ENCODE measurements at places on chromosomes 6 and 20. TPM values are rescaled to one million over a fixed set of nuclear protein-coding genes. Genes with fewer than 3 reads are reported as not detected.

GRCh38 chr20:30815577-30816181 lies 441.8 kb upstream of the DEFB115 start:
- DNase-seq = no peak

GRCh38 chr20:40643891-40644290 lies 45.1 kb downstream of the MAFB start:
- no peak for DNase-seq

DNA sequence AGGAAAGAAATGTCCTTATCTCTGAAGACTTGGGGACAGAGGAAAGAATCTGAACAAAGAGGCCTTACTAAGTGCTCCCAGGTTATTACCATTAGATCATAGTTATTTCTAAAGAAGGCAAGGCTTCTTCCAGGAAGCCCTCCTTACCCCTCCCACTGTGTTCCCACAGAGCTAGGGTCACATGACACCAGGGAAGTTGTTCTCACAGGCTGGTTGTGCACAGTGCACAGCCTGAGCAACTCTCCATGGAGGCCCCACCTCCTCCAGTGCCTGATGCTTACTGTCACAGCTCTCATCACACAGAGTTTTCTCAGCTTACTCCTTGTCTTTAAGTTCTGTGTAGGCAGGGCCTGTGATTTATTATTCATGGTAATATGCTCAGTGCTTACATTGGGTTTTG lies 68.9 kb upstream of the SCGN start:
- no peak for DNase-seq

GRCh38 chr6:25442898-25443297 lies 163.7 kb downstream of the CARMIL1 start:
- DNase-seq = no peak

DNA sequence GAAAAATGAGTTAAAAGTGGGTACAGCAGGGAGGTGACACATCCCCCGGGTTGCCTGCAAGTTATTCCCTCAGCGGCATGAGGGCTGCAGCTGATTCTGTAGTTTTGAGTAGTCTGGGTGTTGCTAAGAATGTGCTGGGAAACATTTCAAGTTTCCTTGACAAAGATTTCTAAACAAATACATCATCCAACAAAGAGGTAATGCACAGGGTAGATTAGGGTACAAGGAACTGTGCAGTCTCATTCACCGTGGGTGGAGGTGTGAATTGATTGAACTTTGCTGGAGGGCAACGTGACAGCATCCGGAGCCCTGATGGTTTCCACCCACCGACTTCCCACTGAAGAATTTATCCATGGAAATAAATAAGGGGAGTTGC lies 21.8 kb downstream of the CASS4 start:
- DNase-seq = no peak

Gene NKAIN4
- 14.2 TPM for total RNA-seq

DNA sequence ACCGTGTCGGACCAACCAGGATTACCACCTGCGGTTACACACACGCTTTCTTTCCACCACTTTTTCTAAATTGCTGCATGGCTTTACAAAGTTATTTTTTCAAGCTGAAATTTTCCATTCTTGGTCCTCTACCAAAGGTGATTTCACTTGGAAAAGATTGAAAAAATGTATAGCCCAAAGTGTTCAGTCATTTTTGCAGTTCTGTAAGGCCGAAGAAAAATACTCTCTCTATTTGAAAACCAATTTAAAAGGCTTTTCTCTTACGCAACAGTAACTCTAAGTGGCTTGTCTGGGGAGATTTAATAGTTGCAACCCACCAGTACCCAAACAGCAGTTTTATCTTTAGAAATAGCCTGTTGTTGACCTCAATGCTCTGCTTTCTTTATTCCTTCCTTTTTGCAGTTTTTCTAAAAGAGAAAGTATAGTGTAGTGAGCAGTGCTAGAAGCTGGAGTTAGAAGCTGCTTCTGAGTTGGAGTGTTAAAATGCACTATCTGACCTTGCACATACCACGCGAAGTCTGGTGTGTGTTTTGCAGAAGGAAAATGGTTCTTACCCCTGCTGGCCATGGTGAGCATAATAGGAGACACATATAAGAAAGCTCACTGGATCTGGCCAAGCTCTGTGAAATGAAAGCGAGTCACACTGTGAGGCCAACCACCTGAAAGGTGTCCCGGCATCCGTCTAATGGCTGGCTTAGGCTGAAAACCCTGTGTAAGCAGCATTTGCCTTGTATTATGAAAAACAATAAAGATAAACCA lies 271.6 kb upstream of the PRND start:
- DNase-seq = no peak

GRCh38 chr6:49453221-49453620 lies 9.8 kb downstream of the MMUT start:
- no peak for DNase-seq

Gene LAMA4
- 19.2 TPM for total RNA-seq

- no peak for DNase-seq
Observed at GRCh38 chr6:147991961-147992360, 350.7 kb upstream of the SASH1 start.

GRCh38 chr6:143058987-143059386 lies 1.7 kb upstream of the AIG1 start:
- no peak for DNase-seq

- DNase-seq = no peak
Observed at GRCh38 chr20:37690626-37691369, 3.0 kb upstream of the CTNNBL1 start.

GRCh38 chr20:1943275-1944002 lies 48.2 kb downstream of the SIRPA start:
- no peak for DNase-seq

DNA sequence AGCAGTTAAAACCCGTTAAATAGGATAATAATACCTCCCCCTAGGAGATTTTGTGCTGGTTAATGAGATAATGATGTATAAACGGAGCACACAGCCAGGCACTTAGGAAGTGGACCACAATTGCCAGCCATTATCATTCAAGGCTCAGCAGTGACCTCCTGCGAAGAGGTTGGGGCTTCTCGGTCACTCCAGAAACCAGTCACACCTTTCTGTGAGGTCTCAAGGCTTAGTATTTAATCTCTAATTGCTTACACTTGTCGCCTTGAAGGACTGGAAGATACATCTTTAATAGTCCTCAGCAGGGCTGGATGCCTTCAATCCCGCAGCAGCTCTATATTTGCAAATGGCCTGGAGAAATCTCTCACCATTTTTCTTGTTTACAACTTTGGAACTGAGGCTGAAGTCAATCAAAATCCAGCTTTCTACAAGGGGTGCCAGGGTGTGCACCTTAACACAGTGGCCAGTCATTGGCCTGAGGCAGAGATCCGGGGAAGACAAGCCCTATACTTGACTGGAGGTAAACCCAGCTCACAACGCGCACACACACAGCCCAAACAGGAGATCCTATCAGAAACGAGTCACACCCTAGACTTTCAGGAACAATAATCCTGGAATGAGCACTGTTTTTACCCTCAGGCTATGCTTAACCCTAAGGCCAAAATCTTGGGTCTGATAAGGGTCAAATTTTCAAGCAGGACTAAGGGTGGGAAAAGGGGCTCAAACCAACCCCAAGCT lies 1.2 kb downstream of the POU5F1 start:
- DNase-seq = no peak

DNA sequence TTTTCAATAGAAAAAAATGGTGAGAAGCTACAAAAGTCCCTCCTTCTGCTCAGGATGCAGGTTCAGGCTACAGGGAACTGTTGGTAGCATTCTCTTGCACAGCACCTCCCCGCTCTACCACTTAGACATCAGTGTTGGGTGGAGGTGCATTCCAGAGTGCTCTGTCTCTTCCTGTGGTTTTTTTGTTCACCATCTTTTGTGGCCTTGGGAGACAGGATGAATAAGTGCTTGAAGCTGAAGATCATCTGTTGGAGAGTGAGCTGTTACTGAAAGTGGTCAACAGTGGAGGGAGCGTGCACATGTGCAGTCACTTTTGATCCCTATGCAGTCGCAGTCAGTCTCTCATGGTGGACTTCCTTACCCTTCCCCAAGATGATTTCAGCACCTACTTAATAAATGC lies 16.6 kb upstream of the BTBD3 start:
- no peak for DNase-seq

GRCh38 chr20:62305149-62305764 lies 2.5 kb downstream of the ADRM1 start:
- DNase-seq = no peak

- DNase-seq = no peak
Observed at GRCh38 chr6:17602888-17603287, 2.8 kb downstream of the FAM8A1 start.

GRCh38 chr6:16146527-16146955 lies 17.7 kb downstream of the MYLIP start:
- DNase-seq = no peak

DNA sequence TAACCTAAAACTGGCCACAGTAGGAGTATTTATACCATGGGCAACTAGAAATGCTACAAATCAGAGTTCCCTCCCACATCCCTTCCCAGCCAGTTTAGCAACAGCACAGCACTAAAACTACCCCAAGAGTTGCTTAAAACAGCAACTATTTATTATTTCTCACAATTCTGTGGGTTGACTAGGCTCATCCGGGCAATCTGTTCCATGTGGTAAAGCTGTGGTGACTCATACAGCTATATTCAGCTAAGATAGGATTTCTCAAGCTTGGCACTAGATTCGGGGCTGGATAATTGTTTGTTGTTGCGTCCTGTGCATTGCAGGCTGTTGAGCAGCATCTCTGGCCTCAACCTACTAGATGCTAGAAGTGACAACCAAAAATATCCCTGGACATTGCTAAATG lies 8.6 kb upstream of the HECA start:
- DNase-seq = peak; percentile 56

DNA sequence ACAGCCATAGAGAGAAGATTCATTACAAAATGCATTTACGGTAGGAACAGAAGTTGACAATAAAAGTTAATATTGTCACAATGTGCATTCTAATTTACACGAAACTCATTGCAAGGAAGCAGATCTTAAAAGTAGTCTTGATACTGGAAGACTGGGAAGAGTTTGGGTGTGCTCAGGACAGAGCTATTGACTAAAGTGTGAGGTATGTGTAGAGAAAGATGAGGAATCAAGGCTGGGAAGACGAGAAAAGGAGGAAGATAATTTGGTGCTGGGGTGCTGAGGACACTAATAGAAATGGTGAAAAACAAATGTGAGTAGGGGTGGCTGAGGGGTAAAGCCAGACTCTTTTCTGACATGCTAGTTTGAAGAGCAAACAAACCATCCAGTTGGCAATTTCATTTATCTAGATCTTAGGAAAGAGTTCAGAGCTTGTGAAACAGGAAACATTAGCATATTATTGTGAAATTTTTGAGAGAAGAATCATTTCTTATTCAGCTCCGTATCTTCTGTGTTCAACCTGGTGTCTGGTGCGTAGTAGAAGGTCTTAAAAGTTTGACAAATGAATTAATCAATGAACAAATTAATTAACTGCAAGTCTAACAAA lies 72.7 kb downstream of the ELOVL4 start:
- no peak for DNase-seq

Gene SAMD5
- 17.6 TPM for total RNA-seq

DNA sequence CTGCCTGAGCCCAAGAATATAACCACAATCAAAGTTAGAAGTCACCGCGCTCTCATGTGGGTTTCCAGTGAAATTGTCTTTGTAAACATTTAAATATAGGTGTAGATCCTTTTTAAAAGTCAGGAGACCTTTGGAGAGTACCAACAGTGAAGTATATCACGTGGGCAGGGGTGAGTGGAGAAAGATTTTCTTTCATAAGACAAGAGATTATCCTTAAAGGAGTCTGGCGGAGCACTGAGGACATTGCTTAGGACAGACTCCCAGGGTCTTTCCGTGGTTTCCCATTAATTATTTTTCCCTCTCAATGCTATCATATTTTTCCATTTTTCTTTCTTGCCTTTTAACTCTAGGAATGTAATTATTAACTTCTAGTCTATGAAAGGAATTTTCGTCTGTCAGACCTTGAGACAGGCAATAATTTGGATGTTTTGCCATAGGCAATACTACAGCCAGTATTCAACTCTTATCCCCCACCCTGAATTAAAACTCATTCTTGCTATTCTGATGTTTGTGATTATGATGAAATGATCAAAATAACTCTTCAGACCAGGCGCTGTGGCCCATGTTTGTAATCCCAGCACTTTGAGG lies 31.4 kb downstream of the DCBLD1 start:
- no peak for DNase-seq

GRCh38 chr6:139027620-139028182 lies 844 bp upstream of the ABRACL start:
- DNase-seq = no peak

DNA sequence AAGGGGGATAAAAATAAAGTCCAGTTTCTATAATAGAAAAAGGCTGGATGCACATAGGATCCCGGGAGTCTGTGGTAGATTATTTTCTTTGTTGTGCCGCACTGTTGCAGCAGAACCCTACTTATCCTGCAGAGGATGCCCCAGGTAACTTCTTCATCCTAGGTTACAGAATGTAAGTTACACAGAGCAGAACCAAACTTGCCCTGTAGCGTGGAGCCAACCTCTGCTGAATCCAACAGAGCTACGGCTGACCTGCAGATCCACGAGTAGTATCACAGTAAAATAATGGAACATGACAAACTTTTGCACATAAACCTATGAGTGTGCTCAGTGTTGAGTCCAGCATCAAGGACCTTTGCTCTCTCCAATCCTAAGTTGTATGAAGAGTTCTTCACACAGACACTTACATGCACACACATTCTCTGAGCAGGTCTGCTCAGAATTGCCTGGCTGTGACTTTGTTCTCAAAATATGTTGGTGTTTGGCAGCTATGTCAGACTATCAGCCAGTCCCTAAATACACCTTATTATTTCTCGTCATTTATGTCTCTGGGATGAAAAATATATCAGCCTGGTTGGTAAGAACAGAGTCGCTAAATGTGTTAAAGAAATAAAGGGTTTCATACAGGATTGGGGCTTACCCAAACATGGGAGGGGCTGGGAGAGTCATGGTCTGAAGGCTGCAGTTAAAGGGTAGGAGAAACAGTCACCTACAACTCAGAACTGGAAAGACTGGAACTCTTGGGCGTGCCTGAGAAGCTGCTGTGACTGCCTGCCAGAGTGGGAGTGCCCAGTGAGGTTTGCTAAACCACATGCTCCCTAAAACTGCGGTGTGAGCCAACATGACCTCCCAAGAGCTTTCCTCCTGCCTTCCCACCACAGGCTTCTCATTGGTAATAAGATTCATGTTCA lies 165.1 kb upstream of the SLC24A3 start:
- no peak for DNase-seq

Gene USP49
- 12.5 TPM for total RNA-seq

Gene JPH2
- total RNA-seq = 0.16 TPM

Gene MUCL3
- not detected for total RNA-seq

Gene NKX2-2
- 0.31 TPM for total RNA-seq

- DNase-seq = no peak
Observed at GRCh38 chr20:62927128-62927705, 912 bp upstream of the DIDO1 start.

DNA sequence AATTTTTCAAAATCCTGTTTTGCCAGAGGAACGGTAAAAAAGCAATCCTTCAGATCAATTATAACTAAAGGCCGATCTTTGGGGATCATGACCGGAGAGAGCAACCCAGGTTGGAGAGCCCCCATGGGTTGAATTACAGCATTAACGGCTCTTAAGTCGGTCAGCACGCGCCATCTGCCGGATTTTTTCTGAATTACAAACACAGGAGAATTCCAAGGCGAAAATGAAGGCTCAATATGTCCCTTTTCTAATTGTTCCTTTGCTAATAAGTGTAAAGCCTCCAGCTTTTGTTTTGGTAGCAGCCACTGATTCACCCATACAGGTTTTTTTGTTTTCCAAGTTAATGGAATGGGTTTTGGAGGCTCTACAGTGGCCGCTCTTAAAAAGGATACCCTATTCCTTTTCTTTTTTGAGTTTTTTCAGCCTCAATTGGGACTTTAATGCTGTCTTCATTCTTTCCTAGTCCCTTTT lies 16.9 kb upstream of the PTCRA start:
- DNase-seq = peak; percentile 22

Gene FAM217A
- not detected for total RNA-seq

Gene DLL1
- total RNA-seq = 11.9 TPM
